ENCODE measurements at places on chromosomes 7 and 10.

- DNase-seq = peak; percentile 92
These were observed 56.0 kb upstream of the BTRC start for GRCh38 chr10:101297901-101298486.

DNA sequence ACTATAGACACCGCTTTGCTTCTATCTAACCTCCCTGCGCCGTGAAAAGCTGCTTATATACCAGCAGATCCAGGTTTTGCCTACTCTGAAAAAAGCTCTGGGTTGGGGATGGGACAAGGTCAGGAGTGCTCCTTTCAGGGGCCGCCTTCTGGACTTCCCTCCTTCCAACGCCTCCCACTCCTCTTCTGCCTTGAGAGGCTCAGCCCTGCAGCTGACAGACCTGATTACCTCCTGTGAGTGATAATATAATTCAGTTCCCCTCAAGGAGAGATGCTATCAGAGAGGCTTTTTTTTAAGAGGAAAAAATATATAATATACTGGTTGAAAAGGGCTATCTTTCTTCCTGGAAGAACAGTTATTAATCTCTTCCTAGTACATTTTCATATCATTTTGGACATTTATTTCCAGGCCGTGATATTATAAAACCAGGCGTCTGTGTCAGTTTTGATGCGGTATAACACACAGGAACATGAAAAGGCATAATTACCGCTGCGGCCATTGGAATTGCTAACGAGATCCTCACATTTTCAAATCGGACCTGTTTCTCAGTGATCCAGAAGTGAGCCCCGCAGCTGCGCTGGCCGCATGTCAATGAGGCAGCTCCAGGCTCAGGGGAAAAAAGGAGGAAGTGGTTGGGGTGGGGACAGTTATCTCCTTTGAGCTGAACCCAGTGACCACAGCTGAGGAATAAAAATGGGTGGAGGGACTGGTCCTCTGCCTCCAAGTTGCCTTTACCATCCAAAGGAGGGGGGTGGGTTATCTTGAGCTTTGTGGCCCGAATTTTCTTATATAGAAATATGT lies 457.1 kb downstream of the TYW1 start:
- no peak for DNase-seq

DNA sequence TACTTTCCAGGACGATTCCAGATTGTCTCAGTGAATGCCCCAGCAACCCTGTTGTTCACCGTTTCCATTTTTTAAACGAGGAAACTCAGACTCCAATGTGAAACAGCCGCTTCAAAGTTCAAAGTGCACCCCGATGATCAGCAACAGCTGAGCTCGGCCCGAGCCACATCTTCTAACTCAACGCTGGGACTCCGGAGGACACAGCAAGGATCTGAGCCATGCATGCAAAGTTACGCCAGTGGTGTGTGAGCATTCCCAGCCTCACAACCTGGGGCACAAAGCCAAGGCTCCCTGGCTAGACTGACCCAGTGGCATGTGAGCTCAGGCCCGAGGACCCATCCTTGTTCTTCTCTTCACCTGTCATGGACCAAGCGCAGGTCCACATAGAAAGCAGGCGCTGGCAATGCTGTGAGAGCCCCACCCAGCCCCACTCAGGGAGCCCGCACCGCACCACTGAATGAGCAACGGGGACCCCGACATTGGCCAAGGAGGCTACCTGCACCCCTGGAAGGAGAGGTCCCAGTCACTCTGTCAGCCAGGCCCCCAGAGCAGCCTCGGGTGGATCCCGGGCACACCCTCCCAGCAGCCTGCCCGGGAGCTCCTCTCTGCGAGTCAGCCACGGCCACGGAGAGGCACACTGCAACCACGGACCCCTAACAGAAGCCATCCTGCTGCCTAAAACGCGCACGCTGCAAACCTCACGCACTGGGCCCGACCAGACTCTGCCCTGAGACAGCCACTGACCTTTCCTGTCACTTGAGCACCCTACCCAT lies 82.9 kb downstream of the MAD1L1 start:
- no peak for DNase-seq

DNA sequence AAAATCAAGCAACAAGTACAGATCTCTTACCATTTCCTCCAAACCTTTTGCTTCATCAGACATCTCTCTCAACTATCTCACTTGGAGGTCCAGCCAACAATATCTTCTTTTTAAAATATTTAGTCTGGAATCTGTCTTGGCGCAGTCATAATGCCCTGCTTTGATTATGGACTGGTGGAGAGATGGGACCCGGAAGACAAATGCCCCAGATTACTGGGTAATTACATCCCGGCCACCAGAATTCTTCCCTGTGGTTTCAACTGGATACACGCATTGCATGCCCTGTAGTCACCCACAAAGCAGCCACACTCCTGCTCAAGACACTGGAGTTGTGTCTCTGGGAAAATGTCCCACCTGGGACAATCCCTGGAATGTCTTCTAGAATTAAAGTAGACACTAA lies 65.5 kb downstream of the BPGM start:
- DNase-seq = no peak

DNA sequence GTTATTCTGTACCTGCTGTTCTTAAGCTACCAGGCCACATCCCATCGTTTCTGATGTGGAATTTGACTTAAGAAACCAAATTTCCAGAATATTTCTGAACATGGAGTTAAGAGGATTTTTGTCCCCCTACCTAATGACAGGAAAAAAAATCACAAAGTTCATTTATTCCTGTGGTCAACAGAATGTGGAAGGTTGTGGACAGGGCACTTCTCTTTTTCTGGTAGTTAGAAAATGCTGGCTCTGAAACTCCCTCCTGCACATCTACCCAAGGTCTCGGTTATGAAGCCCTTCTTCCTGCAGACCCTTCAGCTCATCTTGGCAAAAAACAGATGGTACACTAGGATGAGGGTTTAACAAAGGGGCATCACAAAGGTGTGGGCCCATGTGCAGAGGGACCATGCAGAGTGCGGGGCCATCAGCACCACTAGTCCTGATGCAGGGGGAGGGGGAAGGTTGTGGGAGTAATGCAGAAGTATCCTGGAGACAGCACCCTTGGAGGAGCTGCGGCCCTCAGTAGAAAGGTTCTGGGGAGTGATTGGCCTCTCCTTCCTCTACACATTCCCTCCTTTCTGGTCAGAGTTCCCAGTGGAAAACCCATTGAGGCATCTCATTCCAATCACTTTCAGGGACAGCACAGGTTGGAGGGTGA lies 9.8 kb downstream of the ALOX5 start:
- DNase-seq = no peak

DNA sequence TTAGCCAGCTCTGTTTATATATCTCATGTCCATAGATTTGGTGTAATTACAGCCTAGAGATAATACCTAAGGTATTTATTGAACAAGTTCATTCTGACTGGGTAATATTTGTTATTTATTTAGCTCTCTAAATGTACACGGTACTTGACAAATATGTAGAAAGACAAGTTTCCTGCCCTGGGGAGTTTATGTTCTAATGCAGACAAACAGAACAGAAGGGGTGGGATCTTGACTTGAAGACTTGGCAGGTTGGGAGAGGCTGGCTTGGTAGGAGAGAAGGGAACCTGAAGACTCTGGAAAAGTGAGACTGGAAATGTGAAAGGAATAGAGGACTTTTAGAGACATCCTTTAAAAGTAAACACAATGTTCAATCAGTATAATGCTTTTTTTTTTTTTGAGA lies 97.7 kb upstream of the CDK6 start:
- no peak for DNase-seq
